ENCODE measurements at places on chromosomes 7 and 10.

DNA sequence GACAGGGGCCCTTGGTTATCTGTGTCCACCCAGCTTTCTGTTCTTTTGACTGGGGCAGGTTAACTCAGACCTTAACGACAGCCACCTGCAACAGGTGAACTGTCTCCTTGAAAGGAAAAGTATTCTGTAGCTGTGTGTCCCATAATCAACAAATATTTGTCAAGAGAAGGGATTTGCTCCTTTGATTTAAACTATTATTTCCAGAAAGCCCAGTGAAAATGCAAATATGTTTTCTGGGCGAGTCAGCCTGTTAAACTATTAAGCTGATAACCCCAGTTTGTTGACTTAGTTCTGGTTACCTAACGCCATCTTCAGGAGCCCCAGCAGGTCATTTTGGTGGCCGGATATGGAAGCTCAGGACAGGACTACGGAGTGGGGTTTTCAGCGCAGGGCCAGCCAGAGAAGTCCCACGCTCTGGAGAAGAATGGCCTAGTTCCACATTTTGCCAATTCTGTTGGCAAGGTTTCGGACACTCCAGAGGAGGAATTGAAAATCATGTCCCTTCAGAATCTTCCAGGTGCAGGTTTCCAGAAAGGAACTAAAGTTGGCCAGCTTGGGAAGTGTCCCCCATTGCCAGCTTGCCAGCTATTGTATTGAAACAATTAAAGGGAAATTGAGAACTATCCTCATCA, 54.5 kb downstream of the ADRA2A start:
- no peak for DNase-seq

GRCh38 chr10:80893256-80893655, 355.6 kb downstream of the SH2D4B start:
- DNase-seq: no peak

GRCh38 chr7:128862571-128863432, at the start of gene ATP6V1F:
Gene ATP6V1F (plus strand): TSS chr7:128862856. CDS start chr7:128862905, 49 bp downstream.
- peak; percentile 97 for DNase-seq

GRCh38 chr7:138407792-138408191, 52.3 kb upstream of the TRIM24 start:
- DNase-seq: no peak

DNA sequence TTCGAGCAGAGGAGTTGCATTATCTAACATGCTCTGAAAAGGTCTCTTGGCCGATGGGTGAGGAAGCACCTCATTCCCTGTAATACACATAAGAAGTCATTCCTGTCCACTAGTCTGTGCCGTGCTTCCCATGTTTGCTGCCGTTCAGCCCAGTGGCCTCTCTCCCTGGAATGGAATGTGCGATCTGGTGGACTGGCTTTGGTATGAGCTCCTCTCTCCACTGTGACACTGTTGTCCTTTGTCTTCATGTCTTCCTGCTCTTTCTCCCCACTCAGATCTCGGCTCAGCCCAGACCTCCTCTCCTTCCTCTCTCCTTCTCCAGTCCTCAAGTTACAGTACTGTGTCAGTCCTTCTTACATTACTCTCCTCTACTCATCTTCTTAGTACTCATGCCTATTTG, 192.8 kb upstream of the KLF6 start:
- no peak for DNase-seq

- DNase-seq: no peak
Observed at GRCh38 chr10:127836966-127837365, 55.8 kb downstream of the CLRN3 start.

- peak; percentile 98 for DNase-seq
Observed at GRCh38 chr10:89086801-89087521, 96.4 kb downstream of the FAS start.

GRCh38 chr7:28298870-28299518, 113.3 kb upstream of the CREB5 start:
- peak; percentile 65 for DNase-seq

DNA sequence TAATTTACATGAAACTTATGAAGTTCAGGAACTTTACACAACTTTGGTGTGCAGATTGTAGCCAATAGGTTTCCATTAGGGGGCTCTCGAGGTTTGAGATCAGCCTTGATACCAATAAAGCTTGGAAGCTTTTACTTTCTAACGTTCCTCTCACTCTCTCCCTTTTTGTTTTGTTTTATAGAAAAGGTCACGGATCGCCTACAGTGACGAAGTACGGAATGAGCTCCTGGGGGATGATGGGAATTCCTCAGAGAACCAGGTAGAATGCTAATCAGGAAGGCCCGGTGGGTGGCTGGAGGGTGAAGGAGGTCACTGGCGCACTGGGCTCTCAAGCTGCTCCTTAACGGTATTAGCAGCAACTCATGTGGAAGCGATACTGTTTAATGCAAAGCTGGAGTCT, 79.9 kb downstream of the VTI1A start:
- DNase-seq: no peak

Measured in fibroblast of skin of abdomen (primary cell).